ENCODE measurements at places on chromosomes 13 and 19.

GRCh38 chr13:21232196-21232595, 55.7 kb downstream of the MRPL57 start:
- peak; percentile 86 for ATAC-seq

DNA sequence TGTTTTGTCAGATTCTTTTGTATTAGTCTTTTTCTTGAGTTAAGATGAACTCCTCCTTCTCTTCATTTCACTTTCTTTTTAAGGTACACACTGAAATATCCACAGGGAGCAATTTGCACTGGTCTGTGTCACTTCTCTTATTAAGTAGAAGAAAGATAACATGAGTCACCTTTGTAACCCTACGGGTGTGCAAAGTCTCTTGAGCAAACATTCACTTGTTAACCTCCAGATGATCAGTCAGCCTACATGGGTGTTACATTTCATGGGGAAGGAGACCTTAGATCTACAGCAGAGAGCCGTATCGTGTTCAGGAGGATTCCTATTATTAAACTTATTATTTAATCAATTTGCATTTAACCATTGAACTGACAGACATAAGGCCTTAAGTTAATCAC, 5.1 kb downstream of the ZNF507 start:
- no peak for ATAC-seq

DNA sequence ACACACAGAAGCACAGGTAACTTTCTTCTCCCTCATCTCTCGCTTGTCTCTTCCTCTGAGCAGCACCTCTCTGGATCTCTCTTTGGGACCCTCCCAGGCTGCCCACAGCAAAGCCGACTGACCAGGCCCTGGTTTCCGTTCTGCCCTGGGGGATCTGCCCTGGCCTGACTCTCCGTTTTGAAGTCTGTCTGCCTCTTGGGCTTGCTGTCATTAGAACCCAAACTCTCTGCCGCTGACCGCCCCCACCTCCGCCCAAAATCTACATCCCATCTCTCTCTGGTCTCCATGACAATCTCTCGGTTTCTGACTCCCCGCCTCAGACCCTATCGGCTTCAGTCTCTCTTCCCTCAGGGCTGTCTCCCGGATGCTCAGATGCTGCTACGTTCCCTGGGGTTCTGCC, 6.9 kb downstream of the KCNC3 start:
- no peak for ATAC-seq

- no peak for ATAC-seq
Observed at GRCh38 chr19:23699521-23699860, 12.5 kb upstream of the ZNF675 start.

GRCh38 chr19:45677351-45678230, 9.6 kb downstream of the GIPR start:
- ATAC-seq, result no peak

DNA sequence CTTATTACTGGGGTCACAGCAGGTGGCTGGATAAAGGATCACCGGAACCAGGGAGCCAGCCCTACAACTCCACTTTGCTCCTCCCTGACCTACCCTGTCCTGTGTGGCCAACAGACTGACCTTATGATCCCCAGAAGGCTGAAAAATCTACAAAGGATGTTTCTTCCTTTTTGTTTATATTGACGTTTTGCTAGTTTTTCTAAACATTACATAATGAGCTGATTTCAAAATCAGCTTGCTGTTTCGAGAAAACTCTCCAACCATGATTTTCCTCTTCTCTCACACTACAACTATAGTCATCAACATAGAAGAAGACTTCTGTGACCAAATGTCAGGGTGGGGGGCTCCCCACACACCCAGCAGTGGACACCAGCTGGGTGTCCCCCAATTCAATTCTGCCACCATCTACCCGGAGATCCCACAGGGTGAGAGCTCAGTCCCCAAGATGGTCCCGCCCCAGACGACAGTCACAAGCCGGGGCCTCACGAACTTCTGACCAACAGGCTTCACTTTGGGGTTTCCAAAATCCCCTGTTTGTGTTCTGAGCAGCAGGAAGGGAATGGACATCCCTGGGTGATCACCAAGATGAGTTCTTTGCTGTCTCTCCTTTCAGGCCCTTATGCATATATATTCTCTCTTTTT, 35.0 kb downstream of the ZNF536 start:
- no peak for ATAC-seq

GRCh38 chr19:1113030-1113985, 9.5 kb downstream of the GPX4 start:
- ATAC-seq, result peak; percentile 92

- no peak for ATAC-seq
Observed at GRCh38 chr19:41339936-41340335, 13.8 kb downstream of the TGFB1 start.

All from gastroesophageal sphincter (tissue), 4 donors.